ENCODE measurements at places on chromosomes 5 and 9.
A peak's percentile ranks its signal among the peaks of the same experiment; 100 is the strongest.

DNA sequence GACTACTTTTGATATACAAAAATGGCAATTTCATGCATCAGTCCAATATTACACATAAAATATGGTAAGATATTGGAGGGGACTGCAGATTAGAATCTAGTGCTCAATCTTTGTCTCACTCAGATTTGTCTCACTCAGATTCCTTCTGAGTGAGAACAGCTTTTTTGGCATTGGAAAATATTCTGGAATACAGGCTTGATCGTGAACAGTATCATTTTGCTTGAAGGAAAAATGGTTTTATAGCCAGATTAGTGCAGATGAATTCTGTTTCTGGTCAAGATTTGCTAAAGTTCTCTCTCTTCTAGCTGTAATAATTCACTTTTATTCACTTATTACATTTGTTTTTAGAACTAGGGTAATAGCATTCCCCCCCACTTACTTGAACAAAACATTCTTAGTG, 51.2 kb downstream of the MAN2A1 start:
- DNase-seq: no peak

- DNase-seq: no peak
Observed at GRCh38 chr5:157549954-157550549, 25.5 kb downstream of the ADAM19 start.

DNA sequence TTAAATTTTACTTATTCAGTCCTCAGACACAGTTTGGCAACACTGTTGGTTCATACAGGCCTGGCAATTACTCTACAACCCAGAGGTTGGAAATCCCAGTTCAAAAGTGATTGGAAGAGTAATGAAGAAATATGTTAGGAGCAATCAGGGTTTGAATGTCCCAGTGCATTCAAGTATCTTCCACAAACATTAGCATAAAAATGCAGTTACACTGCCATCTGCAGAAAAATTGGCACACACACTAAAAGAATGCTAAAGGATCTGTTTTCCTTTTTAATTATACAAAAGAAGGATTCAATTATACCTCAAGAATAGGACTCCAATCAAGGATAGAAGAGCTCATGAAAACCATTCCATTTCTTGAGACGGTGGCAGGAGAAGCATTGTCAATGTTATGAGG, 130.2 kb downstream of the DNAH5 start:
- DNase-seq: no peak

- no peak for DNase-seq
Observed at GRCh38 chr9:137955224-137955570, 77.6 kb downstream of the CACNA1B start.

DNA sequence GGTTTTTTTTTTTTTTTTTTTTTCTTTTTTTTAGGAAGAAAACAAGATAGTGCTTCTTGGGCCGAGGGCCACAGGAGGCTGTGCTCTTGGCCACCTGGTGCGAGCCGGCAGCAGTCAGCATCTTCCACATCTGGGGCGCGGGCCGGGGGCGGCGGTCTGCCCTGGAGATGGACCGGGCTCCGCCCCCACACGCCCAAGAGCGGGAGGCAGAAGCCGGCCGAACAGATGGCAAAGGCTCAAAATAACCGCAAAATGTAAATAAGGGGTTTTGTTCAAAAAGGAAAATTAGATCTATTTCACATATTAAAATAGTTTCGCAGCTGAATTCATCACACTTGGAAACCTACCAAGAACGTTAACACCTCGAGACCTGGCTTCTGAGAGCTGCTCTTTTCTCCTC, 51.5 kb upstream of the UBAC1 start:
- peak; percentile 44 for DNase-seq
